Pancreas (tissue), 10 donors: ENCODE measurements at places on chromosomes 16 and 17. TPM values are rescaled to one million over a fixed set of nuclear protein-coding genes. Genes with fewer than 3 reads are reported as not detected.

ALDOA gene
- 349 TPM for polyA plus RNA-seq

PTGES3L gene
- polyA plus RNA-seq = 1.0 TPM

KRT31 gene
- polyA plus RNA-seq = not detected

MEFV gene
- 0.23 TPM for polyA plus RNA-seq

KRTAP4-9 gene
- not detected for polyA plus RNA-seq

DNA sequence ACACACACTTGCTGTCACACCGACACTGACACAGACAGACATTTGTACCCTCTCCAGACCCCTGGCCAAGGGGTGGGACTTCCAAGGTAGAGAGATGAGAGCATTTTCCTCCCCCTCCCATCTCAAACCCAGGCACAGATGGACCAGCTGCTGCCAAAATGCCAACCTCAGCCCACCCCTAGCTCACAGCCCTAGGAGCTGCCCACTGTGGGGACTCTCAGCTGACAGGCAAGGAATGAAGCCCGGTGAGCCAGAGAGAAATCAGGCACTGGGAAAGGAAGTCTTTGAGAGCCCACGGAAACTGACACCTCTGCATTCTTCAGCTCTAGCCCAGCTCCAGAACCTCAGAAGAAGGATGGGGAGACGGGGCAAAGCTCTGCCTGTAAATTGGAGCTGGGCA, 2.8 kb downstream of the ETV4 start:
- no peaks in the 10 kb centered on the region for H3K4me1 ChIP-seq
- no peak for DNase-seq
- H3K36me3 ChIP-seq = no peaks in the 10 kb centered on the region
- H3K27ac ChIP-seq = no peak overlapping the region
- H3K27me3 ChIP-seq = no peaks in the 10 kb centered on the region

- H3K4me1 ChIP-seq = no peaks in the 10 kb centered on the region
- no peak overlapping the region for H3K27ac ChIP-seq
- H3K4me3 ChIP-seq = no peak overlapping the region
- no peaks in the 10 kb centered on the region for H3K36me3 ChIP-seq
- no peaks in the 10 kb centered on the region for H3K27me3 ChIP-seq
- no peak for DNase-seq
These were observed 13.7 kb downstream of the SHCBP1 start for GRCh38 chr16:46607529-46607928.

GRCh38 chr17:55304171-55304859, 39.6 kb downstream of the HLF start:
- H3K4me3 ChIP-seq = no peak overlapping the region
- peaks cover 5% of the 10 kb centered on the region for H3K4me1 ChIP-seq
- no peak for DNase-seq
- no peaks in the 10 kb centered on the region for H3K36me3 ChIP-seq
- no peaks in the 10 kb centered on the region for H3K27me3 ChIP-seq
